A549 treated with GW870086 at 1 μM for 4 hours (cell line): ENCODE measurements at places on chromosomes 7 and 10. TPM values are rescaled to one million over a fixed set of nuclear protein-coding genes. Genes with fewer than 3 reads are reported as not detected.

The HMX2 gene
- total RNA-seq: 0.14 to 0.25 TPM in 2 of 5 replicates, not detected in the others

The SMO gene
- 11.5 to 16.2 TPM (median 13.6 TPM) in 5 replicates for total RNA-seq

The AGBL3 gene
- 0.55 to 1.5 TPM (median 0.60 TPM) in 5 replicates for total RNA-seq

The PIP gene
- total RNA-seq: 0.27 to 0.30 TPM in 2 of 5 replicates, not detected in the others

The TUBB8 gene
- 0.10 to 0.12 TPM in 2 of 5 replicates, not detected in the others for total RNA-seq

The HOXA10 gene
- total RNA-seq: 6.9 to 7.2 TPM (median 7.1 TPM) in 5 replicates

The LRRD1 gene
- total RNA-seq: not detected in 5 replicates

The BAZ1B gene
- total RNA-seq: 47.9 to 58.9 TPM (median 56.2 TPM) in 5 replicates

The MEOX2 gene
- total RNA-seq: not detected in 5 replicates

The ASB10 gene
- total RNA-seq: not detected in 5 replicates

The PIK3AP1 gene
- total RNA-seq: 0.67 to 1.2 TPM (median 1.0 TPM) in 5 replicates

The VPS26A gene
- 45.2 to 67.3 TPM (median 52.6 TPM) in 5 replicates for total RNA-seq

The MPP7 gene
- 0.10 to 0.21 TPM (median 0.11 TPM) in 4 of 5 replicates, not detected in the other for total RNA-seq

The SHOC2 gene
- total RNA-seq: 15.7 to 20.5 TPM (median 18.5 TPM) in 5 replicates

The TRIL gene
- total RNA-seq: not detected in 5 replicates

The PON3 gene
- 30.6 to 38.5 TPM (median 36.6 TPM) in 5 replicates for total RNA-seq

The ARHGEF5 gene
- total RNA-seq: 1.8 to 2.3 TPM (median 2.1 TPM) in 5 replicates

The ACSM6 gene
- not detected in 5 replicates for total RNA-seq

The ORC5 gene
- total RNA-seq: 21.4 to 29.6 TPM (median 28.8 TPM) in 5 replicates

The OR6V1 gene
- not detected in 5 replicates for total RNA-seq

The PAX4 gene
- not detected in 5 replicates for total RNA-seq

The WDR86 gene
- total RNA-seq: 0.15 to 0.24 TPM in 2 of 5 replicates, not detected in the others

The HECTD2 gene
- 2.7 to 3.9 TPM (median 3.6 TPM) in 5 replicates for total RNA-seq

The MYOF gene
- total RNA-seq: 183 to 250 TPM (median 227 TPM) in 5 replicates

The GDF2 gene
- not detected in 5 replicates for total RNA-seq

The OPN1SW gene
- total RNA-seq: not detected in 5 replicates

The FAM25A gene
- total RNA-seq: not detected in 5 replicates

The BICC1 gene
- total RNA-seq: 13.4 to 19.4 TPM (median 18.3 TPM) in 5 replicates

The FGL2 gene
- total RNA-seq: not detected in 5 replicates

The CUBN gene
- total RNA-seq: 0.02 to 0.23 TPM (median 0.17 TPM) in 4 of 5 replicates, not detected in the other

The SRRM3 gene
- total RNA-seq: 8.2 to 12.5 TPM (median 11.2 TPM) in 5 replicates

The PSMA2 gene
- 196 to 218 TPM (median 201 TPM) in 5 replicates for total RNA-seq

The RADIL gene
- total RNA-seq: 1.4 to 3.0 TPM (median 2.2 TPM) in 5 replicates

The GPR37 gene
- total RNA-seq: 0.34 to 0.74 TPM (median 0.64 TPM) in 5 replicates

The SDK1 gene
- 0.30 to 0.72 TPM (median 0.46 TPM) in 5 replicates for total RNA-seq

The FOXP2 gene
- total RNA-seq: not detected in 5 replicates

The EDRF1 gene
- total RNA-seq: 12.6 to 17.6 TPM (median 16.7 TPM) in 5 replicates

The CNPY1 gene
- not detected in 5 replicates for total RNA-seq

The GLUD1 gene
- 82.5 to 102 TPM (median 96.3 TPM) in 5 replicates for total RNA-seq

The MYL10 gene
- total RNA-seq: not detected in 5 replicates

The LRIT1 gene
- total RNA-seq: not detected in 5 replicates

The HTR5A gene
- not detected in 5 replicates for total RNA-seq

The CFAP70 gene
- total RNA-seq: 0.10 to 0.21 TPM (median 0.14 TPM) in 5 replicates

The CPED1 gene
- not detected in 5 replicates for total RNA-seq

The TMEM178B gene
- 1.2 to 1.7 TPM (median 1.5 TPM) in 5 replicates for total RNA-seq

The PLA2G12B gene
- total RNA-seq: not detected in 5 replicates

The SKIDA1 gene
- total RNA-seq: 0.61 to 1.1 TPM (median 0.91 TPM) in 5 replicates

The STEAP1B gene
- total RNA-seq: 0.22 to 0.23 TPM (median 0.23 TPM) in 3 of 5 replicates, not detected in the others

The HKDC1 gene
- 10.1 to 16.1 TPM (median 11.6 TPM) in 5 replicates for total RNA-seq

The NAT16 gene
- total RNA-seq: 0.06 to 0.25 TPM (median 0.11 TPM) in 5 replicates
